ENCODE measurements at places on chromosomes 3 and 15.

GRCh38 chr3:165513715-165514701, 317.8 kb upstream of the SLITRK3 start:
- no peak for DNase-seq

GRCh38 chr3:37689645-37690356, 171.9 kb upstream of the CTDSPL start:
- no peak for DNase-seq

- no peak for DNase-seq
Observed at GRCh38 chr15:88975891-88976290, 62.7 kb upstream of the MFGE8 start.

GRCh38 chr15:70258369-70259027, 160.8 kb upstream of the TLE3 start:
- DNase-seq, result peak; percentile 7

- no peak for DNase-seq
Observed at GRCh38 chr3:10162185-10162584, 2.5 kb upstream of the IRAK2 start.

DNA sequence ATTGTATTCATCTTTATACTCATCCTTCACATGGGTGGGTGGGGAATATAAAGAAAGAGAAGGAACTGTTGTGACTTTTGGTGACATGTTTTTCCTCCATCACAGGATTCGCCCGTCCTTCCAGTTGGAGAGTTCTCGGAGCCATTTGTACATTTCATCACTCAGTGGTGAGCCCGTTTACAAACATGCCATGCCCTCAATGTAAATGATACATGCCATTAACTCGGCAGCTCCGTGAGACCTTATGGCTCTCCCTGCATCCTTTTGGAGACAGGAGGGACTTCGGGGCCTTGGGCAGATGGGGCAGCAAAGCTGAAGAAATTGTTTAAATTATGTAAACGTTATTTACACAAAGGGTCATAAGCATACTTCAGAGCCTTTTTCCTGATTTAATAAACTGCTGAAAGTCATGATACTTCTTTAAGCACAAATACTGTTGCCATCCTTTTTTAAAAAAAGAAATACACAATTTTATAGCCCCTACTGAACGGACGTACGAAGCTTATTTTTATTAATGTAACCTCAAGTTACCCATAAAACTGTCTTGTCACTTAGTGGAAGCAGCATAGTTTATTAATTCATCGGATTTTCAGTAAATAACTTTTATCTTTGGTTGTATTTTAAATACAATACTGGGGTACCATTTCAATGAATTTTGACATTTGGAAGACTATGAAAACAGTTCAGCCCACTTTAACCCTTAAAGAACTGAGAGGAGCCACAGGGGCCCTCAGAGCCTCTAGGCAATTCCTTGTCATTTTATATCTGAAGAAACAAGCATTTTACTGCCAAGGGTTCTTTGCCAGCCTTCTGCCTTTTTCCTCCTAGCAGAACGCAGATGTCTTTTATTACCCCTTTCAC, 55.6 kb upstream of the SKOR1 start:
- DNase-seq, result no peak

GRCh38 chr3:154758109-154758868, 321.8 kb upstream of the MME start:
- no peak for DNase-seq

DNA sequence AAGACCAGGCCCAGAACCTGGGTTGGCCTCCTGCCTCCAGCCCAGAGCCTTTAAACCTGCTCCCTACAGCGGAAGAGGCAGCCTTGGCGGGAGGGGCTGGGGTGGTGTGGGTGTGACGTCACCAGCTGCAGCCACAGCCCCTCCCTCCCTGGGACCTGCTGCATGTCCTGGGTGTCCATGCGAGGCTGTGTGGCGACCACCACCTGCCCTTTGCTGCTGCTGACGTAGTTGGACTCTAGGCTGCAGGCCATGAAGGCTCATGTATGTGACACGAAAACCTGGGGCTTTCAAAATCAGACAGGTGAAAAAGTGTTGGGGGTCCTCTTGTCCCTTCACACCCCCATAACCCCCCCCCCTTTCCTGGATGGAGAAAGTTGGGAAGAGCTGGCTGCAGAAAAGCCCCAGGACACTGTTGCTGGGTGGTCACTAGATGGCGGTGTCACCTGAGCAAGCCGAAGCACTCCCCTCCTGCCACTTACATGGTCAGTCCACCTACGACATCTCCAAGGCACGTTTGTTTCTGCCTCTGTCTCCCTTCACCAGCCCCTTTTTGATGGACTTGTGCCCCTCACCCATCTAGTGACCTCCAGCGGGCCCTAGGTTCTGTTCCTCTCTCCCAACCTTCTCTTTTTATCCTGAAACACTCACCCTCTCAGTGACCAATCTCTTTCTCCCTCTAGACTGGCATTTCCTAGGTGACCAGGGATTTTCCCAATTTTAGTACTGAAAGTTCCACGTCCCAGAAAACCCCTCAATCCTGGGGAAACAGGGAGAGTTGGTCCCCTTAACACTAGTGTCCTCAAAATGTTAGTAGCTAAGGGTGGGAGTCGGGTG, 35.2 kb downstream of the SLC6A20 start:
- DNase-seq, result no peak

GRCh38 chr15:98873441-98874218, 134.0 kb downstream of the PGPEP1L start:
- DNase-seq, result no peak

DNA sequence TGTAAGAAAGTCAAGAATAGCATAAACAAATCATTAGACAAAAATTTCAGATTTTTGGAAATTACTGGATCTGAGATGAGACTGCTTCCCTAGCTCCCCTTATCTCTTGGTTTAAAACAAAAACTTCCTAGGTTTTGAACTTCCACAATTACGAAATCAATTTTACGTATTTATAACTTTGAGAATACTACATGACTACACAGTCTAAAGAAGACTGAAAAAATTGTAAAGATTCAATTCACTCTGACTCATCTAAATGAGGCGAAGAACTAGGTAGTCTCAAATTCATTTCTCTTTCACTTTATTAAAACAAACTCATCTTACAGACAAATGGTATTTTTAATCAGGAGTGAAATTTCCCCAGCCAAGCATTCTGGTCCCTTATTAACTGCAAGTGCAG, 10.3 kb downstream of the CCDC54 start:
- no peak for DNase-seq

- DNase-seq, result no peak
Observed at GRCh38 chr3:121654493-121655385, 6.0 kb downstream of the HCLS1 start.

- no peak for DNase-seq
Observed at GRCh38 chr3:110871869-110872268, 199.7 kb upstream of the NECTIN3 start.

- DNase-seq, result no peak
Observed at GRCh38 chr3:23493889-23494288, 290.8 kb downstream of the UBE2E2 start.

DNA sequence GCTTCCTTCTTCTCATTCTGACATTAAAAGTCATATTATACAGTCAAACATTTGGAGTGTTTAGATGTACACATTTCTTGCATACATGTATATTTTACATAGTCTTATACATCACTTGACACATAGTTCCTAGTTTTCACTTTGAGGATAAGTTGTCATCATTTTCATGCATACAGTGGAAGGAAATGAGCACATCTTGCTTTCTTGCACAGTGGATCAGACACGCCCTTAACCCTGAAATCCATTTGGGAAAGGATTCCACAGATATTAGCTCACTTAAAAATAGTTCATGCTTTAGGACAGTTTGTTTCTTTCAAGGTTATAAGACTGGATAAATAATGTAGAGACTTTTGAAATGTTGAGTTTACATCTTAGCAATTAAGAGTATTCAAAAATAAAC, 148.6 kb upstream of the MME start:
- DNase-seq, result no peak

DNA sequence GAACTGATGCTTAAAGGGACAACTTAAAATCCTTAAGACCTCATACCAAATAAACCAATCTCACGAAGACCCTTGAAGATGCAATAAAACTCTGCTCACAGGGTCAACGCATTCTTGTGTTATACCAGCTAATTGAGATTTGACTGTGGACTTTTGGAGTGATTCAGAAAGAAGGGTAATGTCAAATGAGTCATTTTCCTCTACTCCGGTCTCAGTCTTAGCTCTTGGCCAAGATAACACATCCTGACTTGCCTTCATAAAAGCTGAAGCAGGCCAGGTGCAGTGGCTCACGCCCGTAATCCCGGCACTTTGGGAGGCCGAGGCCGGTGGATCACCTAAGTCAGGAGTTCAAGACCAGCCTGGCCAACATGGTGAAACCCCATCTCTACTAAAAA, 3.8 kb downstream of the PKM start:
- no peak for DNase-seq

DNA sequence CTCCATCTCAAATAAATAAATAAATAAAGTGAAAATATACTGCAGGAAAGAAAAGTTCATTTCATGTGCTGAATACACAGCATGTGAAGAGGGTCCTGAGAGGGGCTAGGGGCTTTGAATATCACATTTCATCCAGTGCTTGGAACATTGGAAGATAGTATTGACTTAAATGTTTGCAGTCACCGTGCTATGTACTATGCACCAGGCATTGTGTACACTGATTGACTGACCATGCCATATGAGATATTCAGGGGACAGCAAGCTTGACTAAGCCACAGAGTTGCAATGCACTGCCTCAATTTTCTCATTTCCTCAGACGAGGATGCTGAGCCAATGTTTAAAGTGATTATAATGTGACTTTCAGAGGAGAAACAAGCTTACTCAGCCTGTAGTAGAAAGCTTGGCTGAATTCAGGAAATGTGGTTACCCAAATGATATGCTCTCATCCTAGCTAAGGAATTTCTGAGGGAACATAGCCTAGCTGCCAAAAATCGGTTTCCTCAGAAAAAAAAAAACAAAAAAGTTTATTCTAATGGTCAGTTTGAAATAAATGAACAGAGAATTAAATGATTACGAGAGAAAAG, 557.9 kb downstream of the FGF12 start:
- no peak for DNase-seq

DNA sequence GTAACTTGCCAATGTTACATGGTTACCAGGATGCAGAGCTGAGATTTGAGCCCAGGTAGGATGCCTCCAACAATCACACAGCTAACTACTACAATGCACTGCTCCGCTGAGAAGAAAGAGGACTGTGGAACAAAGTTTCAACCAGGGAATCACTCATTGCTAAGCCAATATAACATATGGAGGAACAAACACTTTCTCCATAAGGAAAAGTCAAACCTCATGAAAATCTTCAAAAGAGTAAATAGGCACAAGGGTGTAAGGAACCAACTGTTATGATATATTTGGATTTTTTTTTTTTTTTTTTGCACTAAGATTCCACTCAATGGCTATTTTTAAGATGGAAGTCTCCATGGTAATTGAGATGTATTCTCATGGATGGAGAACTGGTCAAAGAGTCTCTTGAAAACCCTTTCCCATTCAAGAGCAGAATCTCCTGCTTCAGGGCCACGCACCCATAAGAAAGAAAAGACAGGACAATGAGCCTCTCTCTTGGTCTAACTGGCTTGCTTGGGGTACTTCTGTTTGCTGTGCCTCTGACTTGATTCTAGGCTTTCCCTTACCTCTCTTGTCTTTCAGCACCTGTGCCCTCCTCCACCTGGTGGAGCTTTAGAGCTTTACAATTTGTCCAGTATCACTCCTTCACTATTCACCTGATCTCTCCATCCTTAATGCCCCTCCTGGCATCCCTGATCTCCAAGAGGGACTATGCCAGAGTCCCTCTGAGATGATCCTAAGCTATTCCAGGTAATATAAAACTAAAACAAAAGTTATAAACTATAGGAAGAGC, 252.8 kb downstream of the NTRK3 start:
- no peak for DNase-seq
